ENCODE measurements at places on chromosomes 6 and 20.

- no peak for DNase-seq
Observed at GRCh38 chr20:1885940-1886693, 9.1 kb upstream of the SIRPA start.

- no peak for DNase-seq
Observed at GRCh38 chr6:39157511-39157910, 42.5 kb upstream of the SAYSD1 start.

DNA sequence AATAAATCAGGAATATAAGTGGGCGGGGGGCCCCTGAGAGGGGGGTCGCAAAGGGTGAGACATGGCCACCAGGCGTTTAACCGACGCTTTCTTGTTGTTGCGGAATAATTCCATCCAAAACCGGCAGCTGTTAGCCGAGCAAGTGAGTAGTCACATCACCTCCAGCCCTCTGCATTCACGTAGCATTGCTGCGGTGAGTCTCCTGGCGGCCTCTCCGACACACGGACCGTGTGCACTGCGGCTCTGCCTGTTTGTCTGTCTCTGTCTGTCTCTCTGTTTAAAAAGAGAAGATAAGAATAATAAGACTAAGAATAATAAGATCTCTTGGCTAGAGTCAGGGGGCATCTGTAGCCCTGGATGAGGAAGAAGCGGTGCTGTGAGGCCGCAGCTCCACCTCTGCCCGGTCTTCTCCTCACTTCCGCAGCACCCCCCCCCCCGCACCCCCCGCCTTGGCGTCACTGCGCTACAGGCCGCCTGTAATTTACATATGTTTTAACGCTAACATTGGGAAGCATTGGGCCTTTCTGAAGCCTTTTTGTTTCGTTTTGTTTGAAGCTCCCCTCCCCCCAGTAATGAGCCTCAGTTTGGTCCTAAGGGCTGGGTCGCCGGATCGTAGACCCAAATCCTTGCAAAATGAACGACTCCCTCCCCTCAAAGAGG, 993 bp downstream of the STX16 start:
- DNase-seq = no peak

GRCh38 chr6:106702451-106703110, 73.2 kb downstream of the QRSL1 start:
- peak; percentile 35 for DNase-seq

All from Caco-2 (cell line).